ENCODE measurements at places on chromosomes 13 and 19.

DNA sequence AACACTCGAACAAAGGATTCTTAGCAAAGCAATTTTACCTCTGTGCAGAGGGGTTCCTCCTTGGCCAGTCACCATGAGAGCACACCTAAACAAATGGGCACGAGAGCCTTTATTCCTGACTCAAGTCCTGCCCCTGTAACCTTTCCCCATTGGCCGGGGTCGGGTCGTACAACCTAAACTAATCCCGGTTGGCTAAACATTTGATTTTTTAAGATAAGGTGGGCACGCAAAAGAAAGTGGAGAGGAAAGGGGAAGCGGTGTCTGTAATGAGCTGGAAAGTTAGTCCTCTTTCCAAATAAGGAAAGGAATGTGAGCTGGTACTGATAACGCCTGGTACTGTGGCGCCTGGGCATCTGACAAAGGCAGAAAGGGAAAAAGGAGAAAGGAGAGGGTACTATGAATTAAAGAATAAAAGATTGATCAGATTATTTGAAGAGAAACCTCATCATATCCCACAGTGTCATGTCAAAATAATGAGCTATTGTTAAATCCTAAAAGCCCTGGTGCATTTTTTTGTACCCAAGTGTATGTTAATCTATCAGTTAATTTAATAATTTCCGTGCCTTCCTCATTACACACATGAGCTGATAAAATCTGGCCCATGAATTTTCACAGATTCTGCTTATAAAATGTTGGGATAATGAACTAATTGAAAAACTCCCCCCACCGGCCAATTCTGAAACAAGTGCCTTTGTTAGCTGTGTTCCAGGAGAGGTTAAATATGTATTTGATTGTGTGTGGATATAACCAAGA lies 335.7 kb downstream of the RFC3 start:
- H3K27me3 ChIP-seq, result peaks cover 4% of the 10 kb centered on the region
- H3K36me3 ChIP-seq, result no peaks in the 10 kb centered on the region
- no peak overlapping the region for H3K4me3 ChIP-seq
- peaks cover 25% of the 10 kb centered on the region for H3K4me1 ChIP-seq

GRCh38 chr19:41521931-41522555 lies 53.9 kb upstream of the CEACAM21 start:
- H3K27ac ChIP-seq, result no peak overlapping the region
- H3K4me3 ChIP-seq, result no peak overlapping the region
- no peaks in the 10 kb centered on the region for H3K36me3 ChIP-seq
- no peaks in the 10 kb centered on the region for H3K4me1 ChIP-seq
- no peak for DNase-seq

GRCh38 chr19:3117716-3118115 lies 18.1 kb upstream of the GNA15 start:
- H3K36me3 ChIP-seq, result no peaks in the 10 kb centered on the region
- H3K27me3 ChIP-seq, result no peaks in the 10 kb centered on the region
- no peak overlapping the region for H3K27ac ChIP-seq
- no peak overlapping the region for H3K4me3 ChIP-seq
- peaks cover 7% of the 10 kb centered on the region for H3K4me1 ChIP-seq
- no peak for DNase-seq

DNA sequence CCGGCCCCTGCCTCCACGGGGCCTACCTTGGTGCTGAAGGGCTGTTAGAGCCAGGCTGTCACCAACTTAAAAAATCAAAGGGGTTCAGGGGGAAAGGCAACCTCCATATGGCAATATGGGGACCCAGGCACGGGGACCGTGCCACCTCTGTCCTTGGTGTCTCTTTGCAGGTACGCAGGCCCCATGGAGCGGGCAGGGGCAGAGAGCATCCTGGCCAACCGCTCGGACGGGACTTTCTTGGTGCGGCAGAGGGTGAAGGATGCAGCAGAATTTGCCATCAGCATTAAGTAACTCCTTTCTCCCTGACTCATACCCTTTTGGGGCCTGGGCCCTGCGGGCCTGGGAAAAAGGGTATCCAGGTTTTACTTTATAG lies 39.6 kb upstream of the ADGRE1 start:
- H3K4me3 ChIP-seq, result no peak overlapping the region
- H3K36me3 ChIP-seq, result no peaks in the 10 kb centered on the region
- no peak for DNase-seq
- no peak overlapping the region for H3K27ac ChIP-seq
- peaks cover 3% of the 10 kb centered on the region for H3K27me3 ChIP-seq

- peak overlapping the region; percentile 89 for H3K4me3 ChIP-seq
- H3K4me1 ChIP-seq, result peaks cover 28% of the 10 kb centered on the region
- DNase-seq, result peak; percentile 85
- peaks cover 9% of the 10 kb centered on the region for H3K27me3 ChIP-seq
- H3K27ac ChIP-seq, result no peak overlapping the region
- peaks cover 89% of the 10 kb centered on the region for H3K36me3 ChIP-seq
These were observed 47.4 kb downstream of the ZFP14 start for GRCh38 chr19:36331353-36332228.
